ENCODE measurements at places on chromosomes 2 and 18.

DNA sequence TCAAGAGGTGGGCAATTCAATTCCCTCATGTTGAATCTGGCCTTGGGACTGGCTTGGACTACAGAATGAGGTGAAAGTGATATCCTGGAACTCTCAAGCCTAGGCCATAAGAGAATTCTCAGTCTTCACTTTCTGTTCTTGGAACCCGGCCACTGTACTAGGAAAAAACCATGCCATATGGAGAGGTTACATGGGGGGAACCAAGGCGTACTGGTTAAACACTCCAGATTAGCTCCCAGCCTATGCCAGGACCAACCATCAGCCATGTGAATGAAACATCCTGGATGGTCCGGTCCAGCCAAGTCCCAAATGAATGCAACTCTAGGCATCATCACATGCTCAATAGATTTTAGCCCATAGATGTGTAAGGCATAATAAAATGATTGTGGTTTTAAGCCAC is 56.4 kb downstream of the ZNF385B start:
- DNase-seq: no peak

GRCh38 chr2:3519255-3520205 is at the start of gene ADI1:
Gene ADI1 (minus strand): TSS chr2:3519531. CDS start chr2:3519487, 44 bp downstream.
- DNase-seq: peak; percentile 91

- no peak for DNase-seq
Measured at GRCh38 chr2:70855667-70856066, 20.1 kb upstream of the CD207 start.

- no peak for DNase-seq
Measured at GRCh38 chr2:69168144-69168813, 155.3 kb downstream of the ANTXR1 start.

DNA sequence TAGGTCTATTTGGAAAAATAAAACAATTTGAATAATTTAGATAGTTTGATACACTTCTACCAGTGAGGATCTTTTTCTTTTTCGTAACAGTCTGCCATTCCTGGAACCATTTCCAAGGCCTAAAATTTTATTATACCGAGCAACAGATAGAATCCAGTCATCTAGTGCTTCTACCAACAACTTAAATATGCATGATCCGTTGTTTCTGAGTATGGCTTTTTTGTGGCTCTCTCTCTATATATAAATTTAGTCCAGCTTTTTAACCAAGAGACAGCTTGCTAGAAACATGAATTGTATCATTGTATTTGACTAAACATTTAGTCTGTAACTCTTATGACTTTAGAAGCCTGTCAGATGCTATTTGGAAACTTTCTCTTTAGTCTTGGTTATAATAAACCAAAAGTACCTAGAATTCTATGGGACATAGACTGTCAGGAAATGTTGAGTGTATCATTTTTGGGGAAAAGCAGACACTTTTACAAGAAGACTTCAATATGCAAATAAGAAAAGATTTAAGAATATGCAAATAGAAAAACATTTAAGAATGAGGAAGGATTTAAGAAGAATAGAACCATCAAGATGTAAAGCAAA is 161.4 kb downstream of the ZEB2 start:
- DNase-seq: no peak

DNA sequence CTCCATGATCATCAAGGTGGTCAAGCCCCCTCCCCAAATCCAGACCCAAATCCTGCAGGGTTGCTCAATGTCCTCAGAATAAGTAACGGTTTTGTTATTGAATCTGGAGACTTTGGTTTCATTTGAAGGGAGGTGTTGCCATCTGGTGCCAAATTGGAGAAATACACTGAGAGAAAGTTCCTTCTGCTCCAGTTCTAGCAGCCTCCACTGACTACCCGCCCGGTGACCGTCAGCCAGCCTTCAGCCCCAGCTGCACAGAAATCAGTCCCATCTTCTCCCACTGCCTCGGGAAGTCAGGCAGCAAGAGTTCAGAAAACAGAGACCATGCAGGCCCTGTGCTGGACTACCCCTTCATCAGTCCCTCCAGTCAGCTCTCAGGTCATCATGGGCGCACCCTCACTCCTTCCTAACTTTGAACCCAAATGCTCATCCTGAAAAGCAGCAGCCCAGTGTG is 38.7 kb downstream of the PKDCC start:
- peak; percentile 72 for DNase-seq

DNA sequence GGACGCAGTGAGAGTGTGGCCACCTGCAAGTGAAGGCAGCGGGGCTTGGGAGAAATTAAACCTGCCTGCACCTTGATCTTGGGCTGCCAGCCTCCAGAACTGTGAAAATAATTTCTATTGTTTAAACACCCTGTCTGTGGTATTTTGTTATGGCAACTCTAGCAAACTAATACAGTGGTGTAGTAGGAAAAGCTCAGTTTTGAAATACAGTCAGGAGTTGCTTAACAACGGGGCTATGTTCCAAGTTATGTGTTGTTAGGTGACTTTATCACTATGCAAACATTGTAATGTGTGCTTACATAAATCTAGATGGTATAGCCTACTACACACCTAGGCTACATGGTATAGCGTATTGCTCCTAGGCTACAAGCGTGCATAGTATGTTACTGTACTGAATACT is 93.4 kb upstream of the FN1 start:
- DNase-seq: no peak

GRCh38 chr18:26548415-26549262 is at the start of gene KCTD1:
Gene KCTD1 (minus strand): TSS chr18:26548553. CDS start chr18:26548536, 17 bp downstream.
- DNase-seq: peak; percentile 95
